Activated CD4-positive, alpha-beta T cell treated with anti-CD3 and anti-CD28 coated beads, Interleukin-2, amount 50 U/mL, for 16 hours (primary cell): ENCODE measurements at places on chromosomes 2 and 18.
A peak's percentile ranks its signal among the peaks of the same experiment; 100 is the strongest.

- no peak for DNase-seq
Observed at GRCh38 chr18:48393170-48393569, 16.0 kb downstream of the ZBTB7C start.

DNA sequence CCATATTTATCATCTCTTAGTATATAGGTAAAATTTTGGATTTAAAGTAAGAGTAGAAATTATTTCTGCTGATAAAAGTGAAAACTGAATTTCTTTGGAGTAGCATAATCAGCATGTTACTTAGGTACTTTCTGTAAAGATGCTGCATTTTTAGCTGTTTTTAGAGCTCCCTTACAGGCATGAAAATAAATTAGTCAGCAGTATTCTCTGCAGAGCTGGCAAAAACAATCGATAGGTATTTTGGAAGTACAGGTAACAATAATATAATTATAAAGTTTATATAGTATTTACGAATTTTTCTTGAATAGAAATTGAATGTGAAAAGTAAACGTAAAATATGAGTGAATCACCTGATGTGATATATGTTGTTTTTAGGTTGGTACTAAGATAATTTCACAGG lies 83.3 kb downstream of the MIB1 start:
- DNase-seq: no peak

DNA sequence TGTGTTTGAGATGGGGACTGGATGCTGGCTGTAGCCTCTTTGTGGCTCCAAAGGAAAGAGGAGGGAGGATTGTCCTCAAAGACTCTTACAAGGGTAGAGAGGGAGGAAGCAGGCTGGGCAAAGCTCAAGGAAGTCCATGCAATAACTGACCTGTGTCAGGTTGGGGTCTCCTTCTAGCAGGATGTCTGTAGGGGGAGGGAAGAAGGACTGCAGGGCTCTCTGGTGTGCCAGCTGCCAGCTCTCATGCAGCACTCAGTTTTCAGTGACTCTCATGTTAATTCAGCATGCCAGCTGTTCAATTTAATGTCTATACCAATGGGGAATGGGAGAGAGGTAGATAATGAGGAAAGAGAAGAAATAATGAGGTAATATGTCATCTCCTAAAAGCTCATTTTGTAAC lies 85.3 kb upstream of the RANBP2 start:
- no peak for DNase-seq

GRCh38 chr18:2512059-2512458 lies 59.2 kb downstream of the METTL4 start:
- no peak for DNase-seq

GRCh38 chr2:58336416-58336815 lies 95.3 kb upstream of the FANCL start:
- DNase-seq: no peak

GRCh38 chr2:96264656-96265348 lies 995 bp downstream of the TMEM127 start:
- DNase-seq: peak; percentile 20

DNA sequence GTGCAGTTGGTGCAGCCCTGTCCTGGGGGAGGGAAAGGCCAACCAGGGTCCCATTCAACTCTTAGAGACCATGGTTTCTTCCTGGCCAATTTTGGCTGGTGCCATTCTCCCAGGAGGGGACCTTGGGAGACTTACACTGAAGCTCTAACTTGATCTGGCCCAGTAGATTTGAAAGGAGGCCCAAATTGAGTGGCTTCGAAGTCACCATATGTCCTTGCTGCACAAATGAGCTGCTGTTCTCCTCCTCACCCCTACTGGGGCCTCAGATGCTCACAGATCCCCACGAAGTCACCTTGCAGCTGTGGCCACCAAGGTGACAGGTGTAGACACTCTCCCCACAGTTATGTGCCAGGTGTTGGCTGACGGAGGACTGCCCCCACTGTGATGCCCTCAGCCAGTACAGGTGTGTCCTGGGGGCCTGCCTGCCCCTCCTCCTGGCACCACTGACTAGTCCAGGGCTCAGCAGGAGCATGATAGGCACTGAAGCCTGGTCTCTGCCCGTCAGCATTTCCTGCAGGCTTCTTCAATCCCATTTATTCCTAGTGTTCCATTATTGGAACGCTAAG lies 4.7 kb upstream of the C2orf72 start:
- DNase-seq: no peak

GRCh38 chr2:47177043-47177565 lies 22.0 kb upstream of the STPG4 start:
- no peak for DNase-seq

DNA sequence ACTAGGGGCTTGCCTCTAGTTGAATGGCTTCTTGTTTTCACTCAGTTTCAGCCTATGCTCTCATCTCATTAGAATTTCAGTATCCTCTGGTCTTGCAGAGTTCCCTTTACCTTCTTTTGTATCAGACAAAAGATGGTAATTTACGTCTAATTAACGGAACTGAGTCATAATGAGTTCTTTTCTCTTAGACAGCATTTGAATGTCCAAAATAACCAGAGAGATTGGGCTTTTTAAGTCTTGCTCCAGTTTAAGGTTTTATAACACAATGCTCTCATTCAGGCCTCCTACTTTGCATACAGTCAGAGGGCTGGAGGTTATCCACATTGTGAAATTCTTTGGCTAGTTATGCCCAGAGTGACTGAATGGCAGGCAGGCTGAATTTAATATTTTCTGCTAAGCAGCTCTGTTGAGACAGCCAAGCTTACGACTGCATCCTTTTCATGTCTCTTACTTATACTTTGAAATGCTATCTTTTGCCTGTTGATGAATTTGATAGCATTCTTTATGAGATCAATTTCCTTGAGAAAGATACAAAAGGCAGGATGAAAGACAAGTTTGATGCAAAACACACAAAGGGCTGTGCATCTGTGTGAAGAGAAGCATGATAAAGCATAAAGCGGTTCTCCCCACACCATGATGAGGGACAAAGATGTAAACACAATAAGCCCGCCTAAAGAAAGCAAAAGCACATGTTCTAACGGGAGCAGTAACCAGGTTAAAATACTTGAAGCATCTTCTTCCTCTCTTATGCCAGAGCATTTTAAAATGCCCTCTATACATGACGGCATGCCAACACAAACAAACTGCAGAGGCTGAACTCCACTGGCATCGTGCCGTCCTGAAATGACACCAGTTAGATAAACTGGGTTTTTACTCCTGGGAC lies 90.0 kb downstream of the CDH2 start:
- no peak for DNase-seq

GRCh38 chr2:191811807-191812602 lies 34.9 kb downstream of the CAVIN2 start:
- peak; percentile 29 for DNase-seq

GRCh38 chr2:69597105-69597504 lies 46.4 kb downstream of the AAK1 start:
- DNase-seq: no peak

DNA sequence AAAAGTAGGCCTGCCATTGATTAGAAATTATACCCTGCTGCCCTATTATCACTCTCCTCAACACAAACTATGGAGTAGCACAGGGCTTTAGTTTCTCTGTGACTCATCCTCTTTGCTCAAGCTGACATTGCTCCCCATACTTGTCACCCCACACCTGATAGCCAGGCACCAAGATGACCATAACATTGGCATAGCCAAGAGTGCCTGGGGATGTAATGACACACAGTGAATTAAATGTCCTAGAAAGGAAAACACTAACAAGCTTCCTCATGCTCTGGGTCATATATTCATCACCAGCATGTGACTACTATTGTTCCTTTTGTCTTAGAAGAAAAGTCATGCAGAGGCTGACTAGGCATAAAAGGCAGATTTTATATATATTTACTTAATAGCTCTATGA lies 137.8 kb upstream of the RND3 start:
- no peak for DNase-seq

GRCh38 chr18:79899609-79900445 lies 51.6 kb downstream of the SLC66A2 start:
- DNase-seq: no peak

DNA sequence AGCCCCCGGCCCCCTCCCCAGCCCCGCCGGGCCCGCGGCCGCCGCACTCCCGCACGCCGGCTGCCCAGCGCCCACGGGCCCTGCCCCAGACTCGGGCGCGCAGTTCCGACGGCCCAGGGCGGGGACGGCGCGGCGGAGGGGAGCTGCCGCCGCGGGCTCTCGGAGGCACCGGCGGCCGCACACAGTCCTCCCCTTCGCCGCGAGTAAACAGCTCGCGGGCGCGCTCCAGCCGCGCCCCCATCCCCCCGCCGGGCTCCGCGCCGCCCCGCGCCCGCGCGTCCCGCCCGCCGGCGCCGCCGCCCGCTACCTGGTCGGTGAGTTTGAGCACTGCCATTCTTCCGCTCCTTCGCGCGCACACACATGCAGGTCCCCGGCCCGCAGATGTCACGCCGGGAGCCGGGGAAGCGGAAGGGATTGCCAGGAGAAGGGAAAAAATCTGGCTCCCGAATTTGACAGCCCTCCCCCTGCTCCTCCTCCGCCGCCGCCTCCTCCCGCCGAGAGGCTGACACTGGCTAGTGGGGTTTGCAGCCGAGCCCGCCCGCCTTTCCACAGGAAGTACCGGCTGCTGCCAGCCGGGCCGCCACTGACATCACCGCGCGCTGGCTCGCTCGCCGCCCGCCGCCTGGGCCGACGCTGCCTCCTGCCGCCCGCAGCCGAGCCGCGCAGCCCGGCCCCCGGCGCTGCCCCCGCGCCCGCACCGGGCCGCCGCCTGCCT lies at the start of gene ANKRD44:
Gene ANKRD44, minus strand, starts transcription at position 510 of the 715 bp plus-strand sequence. Its CDS starts 176 bp downstream, at position 334.
- peak; percentile 90 for DNase-seq

GRCh38 chr18:45841060-45841764 lies 15.7 kb downstream of the SIGLEC15 start:
- DNase-seq: no peak
